ENCODE measurements at places on chromosomes 13 and 19.

DNA sequence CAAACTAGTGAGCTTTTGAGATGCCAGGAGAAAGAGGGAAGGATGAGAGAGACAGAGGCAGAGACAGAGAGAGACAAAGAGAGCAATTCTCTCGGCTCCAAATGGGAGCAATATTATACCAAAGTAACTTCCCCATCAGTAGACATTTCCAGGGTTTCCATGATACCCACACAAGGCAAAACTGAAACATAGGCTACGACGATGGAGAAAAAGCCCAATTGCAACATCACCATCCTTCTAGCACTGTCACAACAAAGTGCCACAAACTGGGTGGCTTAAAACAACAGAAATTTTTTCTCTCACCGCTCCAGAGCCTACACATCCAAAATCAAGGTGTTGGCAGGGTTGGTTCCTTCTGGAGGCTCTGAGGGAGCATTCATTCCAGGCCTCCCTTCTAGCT is 81.4 kb downstream of the KCTD12 start:
- DNase-seq = no peak

- no peak for DNase-seq
These were observed 13.7 kb downstream of the ZNF461 start for GRCh38 chr19:36652958-36653357.

DNA sequence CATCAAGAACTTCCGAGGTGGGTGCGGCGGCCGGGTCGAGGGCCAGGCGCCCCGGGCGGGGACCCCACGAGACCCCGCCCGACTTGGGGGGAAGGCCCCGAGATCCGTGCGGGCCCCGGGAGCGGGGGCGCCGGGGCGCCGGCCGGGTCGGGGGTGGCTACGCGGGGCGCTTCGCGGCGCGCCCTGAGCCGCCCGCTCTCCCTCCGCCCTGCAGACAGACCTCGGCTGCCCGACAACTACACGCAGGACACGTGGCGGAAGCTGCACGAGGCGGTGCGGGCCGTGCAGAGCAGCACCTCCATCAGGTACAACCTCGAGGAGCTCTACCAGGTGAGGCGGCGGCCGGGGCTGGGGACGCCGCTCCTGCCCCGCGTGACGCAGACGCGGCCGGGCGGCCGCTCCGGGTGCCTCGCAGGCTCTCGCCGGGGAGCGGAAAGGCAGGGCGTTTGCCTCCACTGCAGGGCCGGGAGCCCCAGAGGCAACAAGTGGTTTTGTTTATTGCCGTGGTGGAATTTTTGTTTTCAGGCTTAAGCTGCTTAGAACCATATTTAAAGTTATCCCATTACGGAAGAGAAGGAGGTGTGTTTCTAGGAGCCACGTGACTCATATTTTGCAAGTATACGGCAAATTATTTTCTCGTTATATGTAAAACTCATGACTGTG is 477 bp downstream of the CUL4A start:
- DNase-seq = peak; percentile 49

GRCh38 chr19:54102421-54103169 is at the start of gene NDUFA3:
Gene NDUFA3 (plus strand): TSS chr19:54102855. CDS start chr19:54102879, 24 bp downstream.
- peak; percentile 97 for DNase-seq

DNA sequence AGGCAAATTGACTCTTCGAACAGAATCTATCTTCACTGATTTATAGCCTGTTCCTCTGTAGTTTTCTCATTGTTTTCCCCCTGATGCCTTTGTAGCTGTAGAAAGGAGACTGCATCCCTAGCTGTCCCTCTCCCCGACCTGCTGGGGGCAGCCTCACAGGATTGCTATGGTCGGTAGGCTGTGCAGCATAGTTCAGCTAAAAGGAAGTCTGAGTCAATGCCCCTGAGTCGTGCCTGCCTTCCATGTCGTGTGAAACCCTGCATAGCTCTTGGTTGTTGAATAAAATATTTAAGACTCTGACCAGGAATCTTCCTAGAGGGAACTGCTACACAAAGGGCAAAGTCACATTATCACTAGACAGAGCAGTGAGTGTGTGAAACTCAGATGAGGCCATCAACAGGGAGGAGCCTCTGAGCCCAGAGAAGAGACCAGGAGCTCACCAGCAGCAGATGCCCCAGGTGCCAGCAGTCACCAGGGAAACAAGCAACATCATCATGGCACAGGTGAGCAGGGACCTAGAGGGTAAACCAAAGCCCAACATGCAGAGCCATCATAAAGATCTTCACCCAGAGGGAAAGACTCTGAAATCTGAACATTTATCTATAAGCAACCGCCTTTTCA is 108.4 kb upstream of the NBEA start:
- no peak for DNase-seq

GRCh38 chr13:109900741-109901140 is 114.4 kb upstream of the IRS2 start:
- DNase-seq = no peak

Measured in activated T-helper 1 cell treated with anti-CD3 and anti-CD28 coated beads, Interleukin-2, amount 50 U/mL, for 16 hours (primary cell).